ENCODE measurements at places on chromosomes 1 and 21.

DNA sequence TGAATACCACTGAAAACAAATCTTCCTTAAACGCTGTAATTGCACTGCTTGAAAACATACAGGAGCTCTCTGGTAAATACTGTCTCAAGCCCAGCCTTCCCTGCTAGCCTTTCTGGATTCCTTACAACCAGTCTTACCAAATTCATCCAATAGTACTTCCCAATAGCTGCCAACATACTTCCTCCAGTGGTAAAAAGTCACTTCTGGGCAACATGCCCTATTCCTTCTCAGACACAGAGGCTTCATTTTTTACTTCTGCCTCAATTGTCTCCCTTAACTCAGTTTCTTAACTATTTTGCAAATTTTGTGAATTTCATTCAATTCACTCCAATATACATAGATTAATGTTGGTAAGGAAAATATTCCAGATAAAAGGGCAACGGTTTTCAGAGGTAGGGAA lies 166.3 kb downstream of the TBX15 start:
- DNase-seq, result no peak

DNA sequence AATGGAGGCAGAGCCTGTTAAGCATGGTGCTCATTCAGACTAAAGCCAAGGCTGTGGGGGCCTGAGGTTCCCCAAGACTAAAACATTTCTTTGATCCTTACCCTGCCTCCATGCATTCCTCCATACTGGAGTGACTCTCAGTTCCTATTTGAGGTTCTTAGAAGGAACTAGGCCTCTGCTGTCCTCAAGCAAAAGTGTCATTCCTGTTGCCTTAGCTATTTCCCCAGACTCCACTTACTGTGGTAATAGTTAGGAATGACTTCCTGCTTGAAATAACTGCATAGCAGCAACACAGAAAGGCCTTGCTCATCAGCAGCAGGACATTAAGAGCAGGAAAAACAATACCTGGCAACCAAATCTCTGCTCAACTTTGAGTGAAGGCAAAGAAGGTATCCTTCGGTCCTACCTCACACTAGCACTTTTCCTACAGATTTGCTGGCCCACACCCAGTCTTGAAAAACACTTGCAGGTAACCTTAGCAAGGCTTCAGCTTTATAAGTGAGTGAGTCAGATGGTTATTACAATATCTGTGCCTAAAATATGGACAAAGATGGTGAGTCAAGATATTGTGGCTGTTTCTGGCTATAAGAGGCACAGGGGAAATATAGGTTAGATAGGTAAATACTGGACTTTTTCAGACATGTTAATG lies 14.8 kb downstream of the LRRC41 start:
- no peak for DNase-seq

- no peak for DNase-seq
Measured at GRCh38 chr1:234613128-234613875, 3.3 kb upstream of the IRF2BP2 start.

DNA sequence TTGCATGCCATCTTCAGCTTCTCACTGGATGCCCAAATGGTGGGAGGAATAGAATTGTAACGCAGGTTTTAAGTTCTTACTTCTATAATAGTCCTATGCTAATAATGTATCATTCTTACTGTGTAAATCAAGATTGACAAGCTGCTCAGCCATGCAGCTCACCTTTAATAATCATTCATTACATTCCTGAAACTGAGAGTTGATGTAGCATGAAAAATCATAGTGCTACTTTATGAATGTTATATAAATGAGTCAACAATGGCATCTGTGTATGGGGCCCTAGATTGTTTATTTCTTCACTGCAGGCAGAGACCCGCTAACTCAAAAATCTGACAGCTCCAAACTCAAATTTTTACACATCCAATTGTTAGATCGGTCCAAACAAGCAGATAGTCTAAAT lies 34.4 kb downstream of the FH start:
- no peak for DNase-seq

DNA sequence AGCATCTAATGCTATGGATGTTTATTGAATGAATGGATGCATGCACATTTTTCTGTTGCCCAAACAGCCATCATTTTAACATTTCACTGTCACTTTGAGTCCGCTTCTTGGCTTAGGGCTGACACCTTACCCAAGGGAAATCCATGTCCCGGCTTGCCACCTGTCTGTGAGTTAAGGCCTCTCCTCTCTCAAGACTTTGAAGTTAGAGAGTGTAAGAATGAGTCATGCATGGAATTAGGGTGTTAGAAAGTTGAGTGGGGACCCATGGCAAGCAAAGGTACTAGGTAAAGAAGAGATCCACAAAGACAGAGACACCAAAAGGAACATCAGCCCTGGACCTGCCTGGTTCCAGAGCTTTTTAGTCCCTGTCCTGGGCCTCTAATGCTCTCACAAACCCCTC lies 35.1 kb downstream of the ATP1A1 start:
- DNase-seq, result no peak

- peak; percentile 49 for DNase-seq
Measured at GRCh38 chr1:7704214-7705047, 66.7 kb upstream of the VAMP3 start.

GRCh38 chr1:195580988-195581387 lies 1027.3 kb downstream of the KCNT2 start:
- no peak for DNase-seq

All from NCI-H1694 (cell line).